ENCODE measurements at places on chromosomes 4 and X.

- no peak for DNase-seq
Measured at GRCh38 chrX:104370089-104370488, 115.4 kb upstream of the ESX1 start.

GRCh38 chr4:38383646-38384121 is 280.3 kb upstream of the KLF3 start:
- no peak for DNase-seq

DNA sequence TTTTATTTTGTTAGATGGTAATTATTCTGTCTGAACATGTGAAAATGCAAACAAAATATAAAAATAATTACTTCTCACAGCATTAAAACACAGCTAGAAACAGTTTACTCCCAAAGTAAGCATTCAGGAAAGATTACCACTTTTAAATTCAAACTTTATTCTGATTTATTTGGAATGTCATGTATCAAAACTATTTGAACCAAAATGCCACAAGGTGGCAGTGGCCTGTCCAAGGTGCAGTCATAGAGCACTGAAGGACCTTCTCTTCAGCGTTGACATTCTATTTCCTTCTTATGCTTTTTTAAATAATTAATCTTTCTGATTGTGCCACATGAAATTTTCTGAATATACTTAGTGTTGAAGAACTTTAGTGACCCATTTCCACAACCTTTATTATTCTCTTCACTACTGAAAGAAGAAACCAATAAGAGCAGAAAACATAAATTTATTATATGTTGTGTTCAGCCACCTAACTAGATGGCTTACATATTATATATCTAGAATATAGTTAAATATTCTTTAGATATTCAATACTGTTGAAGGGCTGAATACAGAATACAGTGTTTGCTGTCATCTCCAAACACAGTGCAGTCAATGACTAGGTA is 283.6 kb downstream of the CFAP299 start:
- no peak for DNase-seq

DNA sequence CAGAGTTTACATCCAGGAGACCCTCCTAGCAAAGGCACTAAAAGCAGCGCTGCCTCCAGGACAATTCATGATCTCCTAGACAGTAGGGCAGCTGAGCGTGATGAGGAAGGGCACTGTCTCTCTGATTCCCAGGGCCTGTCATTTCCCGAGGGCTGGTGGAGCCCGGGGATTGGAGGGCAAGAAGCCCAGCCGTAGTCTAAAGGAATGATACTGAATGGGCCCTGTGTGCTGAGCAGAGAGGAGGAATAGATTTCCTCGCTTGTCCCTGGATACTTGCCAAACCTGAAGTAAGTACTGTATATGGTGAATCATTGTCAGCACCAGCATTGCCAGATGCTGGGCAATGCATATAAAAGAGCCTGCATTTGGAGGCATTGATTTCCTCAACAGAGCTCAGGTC is 88.0 kb upstream of the SLITRK2 start:
- DNase-seq, result no peak

DNA sequence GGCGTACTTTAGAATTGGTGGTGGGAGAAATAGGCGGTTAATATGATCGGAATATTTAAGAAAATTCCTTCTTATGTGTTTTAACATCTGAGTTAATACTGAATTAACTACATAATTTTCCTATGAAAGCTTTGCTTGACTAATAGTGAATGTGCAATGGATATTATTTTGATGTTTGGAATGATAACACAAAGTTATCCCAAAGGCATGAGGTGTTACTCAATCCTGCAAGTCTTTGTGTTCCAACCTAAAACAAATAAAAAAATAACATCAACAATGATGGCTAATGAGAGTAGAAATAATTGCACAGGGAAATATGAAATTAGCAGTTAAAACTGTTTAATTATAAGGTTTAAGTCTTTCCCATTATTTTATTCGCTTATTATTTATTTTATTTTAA is 183.6 kb upstream of the ARSJ start:
- no peak for DNase-seq

GRCh38 chrX:20668550-20668949 is 401.8 kb upstream of the RPS6KA3 start:
- no peak for DNase-seq

GRCh38 chr4:99013402-99013843 is 17.9 kb downstream of the METAP1 start:
- no peak for DNase-seq

DNA sequence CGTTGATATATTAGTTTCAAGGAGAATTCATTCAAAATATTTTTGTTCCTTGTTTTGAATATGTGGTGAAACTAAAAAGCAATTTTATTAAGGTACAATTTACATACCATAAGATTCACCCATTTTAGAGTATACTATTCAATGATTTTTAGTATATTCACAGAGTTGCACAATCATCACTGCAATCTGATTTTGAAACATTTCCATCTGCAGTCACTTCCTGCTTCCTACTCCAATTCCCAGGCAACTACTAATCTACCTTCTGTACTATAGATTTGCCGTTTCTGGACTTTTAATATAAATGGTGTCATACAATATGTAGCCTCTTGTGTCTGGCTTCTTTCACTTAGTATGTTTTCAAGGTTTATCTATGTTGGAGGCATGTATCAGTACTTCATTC is 71.3 kb downstream of the SLC9A7 start:
- no peak for DNase-seq

- DNase-seq, result no peak
Measured at GRCh38 chr4:101795704-101796103, 5.2 kb downstream of the BANK1 start.

DNA sequence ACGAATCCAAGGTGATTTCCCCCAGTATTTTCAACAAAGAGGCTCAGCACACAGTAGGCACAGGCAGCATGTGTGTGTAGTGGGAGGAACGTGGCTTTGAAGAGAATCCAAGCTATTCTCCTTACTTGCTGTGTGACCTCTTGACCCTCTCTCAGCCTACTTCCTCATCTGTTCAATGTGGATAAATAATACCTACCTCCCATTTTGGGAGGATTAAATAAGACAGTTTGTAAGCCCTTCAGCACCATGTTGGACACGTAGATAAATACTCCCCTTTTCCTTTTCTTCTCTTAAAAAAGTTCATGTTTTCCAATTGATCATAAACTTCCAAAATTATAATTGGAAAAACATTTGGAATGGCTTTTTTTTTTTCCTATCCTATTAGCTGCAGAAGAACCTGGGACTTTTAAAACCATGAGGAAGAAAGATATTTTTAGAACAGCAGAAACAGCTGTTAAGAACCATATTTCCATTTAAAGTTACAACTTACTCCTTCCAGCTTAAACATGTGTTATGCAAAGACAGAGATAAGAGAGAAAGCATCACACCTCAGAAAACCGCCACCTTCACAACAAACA is 56.1 kb upstream of the TMEM131L start:
- DNase-seq, result no peak

GRCh38 chr4:2925496-2925895 is 37.7 kb downstream of the NOP14 start:
- DNase-seq, result no peak

DNA sequence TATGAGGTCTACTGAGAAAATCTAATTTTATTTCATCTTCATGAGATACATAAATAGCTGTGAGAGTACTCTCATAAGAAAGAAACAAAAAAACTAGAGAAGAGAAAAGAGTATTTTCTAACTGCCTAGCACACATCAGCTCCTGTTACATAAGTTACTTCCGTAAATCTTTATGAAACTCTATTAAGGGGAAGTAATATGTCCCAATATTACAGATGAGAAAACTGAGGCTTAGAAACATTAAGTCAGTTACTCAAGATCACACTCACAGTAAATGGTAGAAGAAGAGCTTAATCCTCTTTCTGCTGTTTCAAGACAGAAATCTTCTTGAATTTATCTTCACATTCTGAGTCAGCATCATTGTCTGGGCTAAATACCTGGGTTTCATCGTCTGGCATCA is 164.1 kb downstream of the DTHD1 start:
- DNase-seq, result no peak

GRCh38 chrX:129984111-129984958 is 1.9 kb downstream of the BCORL1 start:
- no peak for DNase-seq

DNA sequence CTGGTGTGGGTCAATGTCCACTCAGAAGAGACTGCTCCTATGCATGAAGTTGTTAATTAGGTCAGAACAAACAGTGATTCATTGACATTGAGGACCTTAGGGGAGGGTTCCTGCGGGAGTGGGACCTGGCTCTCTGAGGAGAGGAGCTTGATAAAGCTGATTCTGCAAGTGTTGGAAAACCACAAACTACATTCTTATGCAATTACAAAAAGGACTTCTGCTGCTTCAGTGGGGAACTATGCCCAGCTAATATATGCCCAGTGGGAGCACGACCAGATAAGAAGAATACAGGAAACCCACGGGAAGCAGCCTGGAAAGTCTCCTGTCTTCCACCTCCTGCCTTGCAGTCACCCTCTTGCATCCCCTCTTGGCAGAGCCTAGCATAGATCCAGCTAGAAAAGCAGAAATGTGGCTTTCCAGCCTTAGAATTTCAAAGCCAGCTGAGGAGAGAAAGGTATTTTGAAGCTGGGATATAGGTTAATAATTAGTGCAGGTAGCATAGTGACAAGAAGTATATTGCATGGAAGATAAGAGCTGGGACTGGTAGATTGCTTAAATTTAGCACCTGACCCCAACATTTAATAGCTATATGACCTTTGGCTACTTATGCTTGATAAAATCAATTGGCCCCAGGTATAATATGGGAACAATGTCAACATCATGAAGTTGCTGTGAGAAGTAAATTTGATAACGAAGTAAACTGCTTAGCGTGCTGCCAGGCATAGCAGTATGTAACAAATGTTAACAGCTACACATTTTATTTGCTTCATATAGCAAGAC is 34.9 kb upstream of the UGT8 start:
- DNase-seq, result no peak

DNA sequence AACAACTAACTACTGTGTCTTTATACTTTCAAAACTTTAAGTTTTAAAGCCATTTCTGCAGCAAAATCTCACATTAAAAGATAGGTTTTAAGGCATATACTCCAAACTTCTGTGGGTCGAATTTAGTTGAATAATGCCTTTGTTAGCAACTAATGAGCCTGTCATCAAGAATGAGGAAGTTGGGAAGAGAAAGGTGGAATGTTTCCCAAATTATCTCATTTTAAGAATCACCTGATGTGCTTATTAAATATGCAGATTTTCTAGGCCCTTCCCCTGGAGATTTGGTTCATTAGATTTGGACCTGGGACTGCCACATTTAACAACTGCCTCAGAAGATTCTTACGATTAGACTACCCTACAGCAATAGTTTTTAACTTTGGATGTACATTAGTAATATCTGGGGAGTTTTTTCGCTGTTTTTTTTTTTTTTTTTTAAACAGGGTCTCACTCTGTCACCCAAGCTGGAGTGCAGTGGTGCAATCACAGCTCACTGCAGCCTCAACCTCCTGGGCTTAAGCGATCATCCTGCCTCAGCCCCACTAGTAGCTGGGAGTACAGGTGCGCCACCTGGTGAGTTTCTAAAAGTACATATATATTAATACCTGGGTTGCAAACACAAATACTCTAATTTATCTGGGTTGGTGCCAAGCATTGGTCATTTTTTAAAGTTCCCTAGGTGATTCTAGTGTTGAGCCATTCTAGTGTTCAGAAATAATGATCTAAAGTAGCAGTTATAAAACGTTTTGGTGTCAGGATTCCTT is 16.1 kb upstream of the TASL start:
- DNase-seq, result no peak

GRCh38 chr4:169205075-169205743 is 65.5 kb downstream of the SH3RF1 start:
- no peak for DNase-seq

GRCh38 chr4:27791640-27792039 is 931.0 kb downstream of the STIM2 start:
- no peak for DNase-seq

GRCh38 chr4:124903995-124904722 is 191.6 kb upstream of the ANKRD50 start:
- no peak for DNase-seq

GRCh38 chrX:20260885-20261284 is 5.8 kb downstream of the RPS6KA3 start:
- DNase-seq, result no peak

DNA sequence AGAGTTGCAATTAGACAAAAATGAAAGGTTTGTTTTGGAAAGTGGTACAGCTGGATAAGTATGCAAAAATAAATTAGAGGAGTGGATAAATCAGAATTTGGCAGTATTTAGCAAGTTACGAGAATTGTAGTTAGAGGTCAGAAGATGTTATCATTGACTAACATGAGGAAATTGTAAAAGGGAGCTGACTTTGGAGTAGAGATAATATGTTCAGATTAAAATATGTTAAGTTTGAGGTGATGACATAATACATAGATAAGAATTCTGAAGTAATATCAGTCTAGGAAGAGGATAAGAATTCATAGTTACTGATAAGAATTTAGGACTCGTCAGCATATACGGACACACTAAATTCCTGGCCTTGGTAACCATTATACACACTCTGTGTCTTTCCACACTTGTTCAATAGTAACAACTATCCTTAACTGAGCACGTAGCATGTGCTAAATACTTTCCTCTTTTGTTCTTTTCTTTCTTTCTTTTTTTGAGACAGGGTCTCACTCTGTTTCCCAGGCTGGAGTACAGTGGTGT is 4.1 kb upstream of the EPGN start:
- no peak for DNase-seq

GRCh38 chr4:152500800-152501434 is 35.0 kb downstream of the FBXW7 start:
- no peak for DNase-seq

DNA sequence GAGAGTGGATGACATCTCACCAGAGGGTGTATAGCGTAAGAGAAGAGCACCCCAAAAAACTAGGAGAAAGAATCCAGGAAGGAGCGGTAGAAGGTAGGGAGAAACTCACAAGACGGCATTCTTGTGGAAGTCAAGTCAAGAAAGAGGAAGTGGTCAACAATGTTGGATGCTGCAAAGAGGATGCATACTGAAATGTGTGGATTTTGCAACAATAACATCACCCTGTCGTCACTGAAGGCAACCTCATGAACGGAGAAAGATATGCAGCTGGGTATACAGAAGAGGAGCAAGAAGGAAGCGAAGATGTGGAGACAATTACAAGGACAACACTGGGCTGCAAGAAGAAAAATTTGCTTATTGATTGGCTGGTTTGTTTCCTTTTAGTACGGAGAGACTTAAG is 11.4 kb upstream of the TAPT1 start:
- DNase-seq, result no peak

GRCh38 chr4:130855533-130855932 is 1759.6 kb downstream of the C4orf33 start:
- DNase-seq, result no peak

DNA sequence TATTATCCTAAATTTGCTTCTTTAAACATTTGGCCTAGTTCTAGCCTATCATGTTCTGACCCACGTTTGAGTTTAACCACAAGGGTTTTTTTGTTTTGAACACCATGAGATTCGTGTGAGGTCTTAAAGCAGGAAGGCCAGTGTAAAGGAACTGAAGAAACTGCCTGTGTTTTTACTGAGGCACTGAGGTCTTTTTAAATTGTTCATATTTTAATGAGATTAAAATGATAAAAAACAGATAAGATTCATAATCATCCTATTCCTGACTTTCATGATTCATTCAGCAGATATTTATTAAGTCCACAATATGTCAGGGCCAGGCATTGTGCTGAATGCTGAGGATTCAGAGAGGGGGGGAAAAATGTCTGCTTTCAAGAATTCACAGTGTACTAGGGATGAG is 3.2 kb downstream of the RPS6KA3 start:
- DNase-seq, result no peak

- DNase-seq, result no peak
Measured at GRCh38 chr4:84582988-84583875, at the start of gene CDS1. Gene CDS1 (plus strand): TSS chr4:84583127. CDS start chr4:84583402, 275 bp downstream.

GRCh38 chr4:174256277-174256713 is 27.2 kb downstream of the FBXO8 start:
- DNase-seq, result no peak

GRCh38 chrX:52923781-52924241 is 26.7 kb downstream of the FAM156B start:
- DNase-seq, result no peak

- no peak for DNase-seq
Measured at GRCh38 chrX:101232316-101232715, 12.7 kb downstream of the DRP2 start.
